ENCODE measurements at places on chromosomes 5 and 9.

DNA sequence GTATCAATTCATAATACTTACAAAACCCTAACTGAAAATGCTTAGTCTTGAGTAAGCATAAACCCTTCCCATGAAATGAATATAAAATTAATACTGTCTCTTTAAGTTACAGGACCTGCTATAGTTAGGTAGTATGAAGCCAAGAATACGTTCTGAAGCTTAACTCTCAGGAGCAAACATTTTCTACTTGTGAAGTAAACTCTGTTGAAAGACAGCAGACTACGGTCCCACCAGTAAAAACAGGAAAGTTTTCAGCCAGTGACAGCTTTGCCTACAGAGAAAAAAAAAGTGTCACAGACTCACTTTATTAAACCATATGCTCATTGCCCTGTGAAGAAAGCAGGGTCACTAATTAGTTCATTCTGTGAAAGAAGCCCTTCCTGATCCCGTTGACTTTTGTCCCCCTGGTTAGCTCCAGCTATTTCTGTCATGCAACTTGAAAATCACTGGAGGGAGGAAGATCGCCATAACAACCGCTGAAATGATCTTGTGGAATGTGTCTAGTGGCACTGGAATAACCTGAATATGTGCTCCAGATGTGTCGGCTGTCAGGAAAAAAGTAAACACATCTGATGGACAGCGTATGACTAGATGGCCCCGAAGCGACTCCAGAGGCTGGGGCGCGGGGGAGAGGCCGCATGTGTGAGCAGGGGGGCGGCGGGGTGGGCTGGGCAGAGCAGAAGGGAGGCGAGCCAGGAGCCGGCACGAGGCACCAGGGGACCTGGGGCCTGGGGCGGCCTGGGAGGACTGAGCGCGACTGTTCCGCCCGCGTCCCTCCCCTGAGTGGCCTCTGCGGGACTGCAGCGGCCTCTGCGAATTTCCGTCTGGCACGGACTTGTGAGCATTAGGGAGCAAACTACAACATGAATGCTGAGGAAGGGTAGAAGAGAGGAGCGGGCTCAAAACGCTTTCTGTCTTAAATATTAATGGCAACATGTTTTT is 41.9 kb downstream of the BNC2 start:
- DNase-seq, result peak; percentile 51

GRCh38 chr9:129500161-129500862 is 120.6 kb downstream of the C9orf50 start:
- no peak for DNase-seq

GRCh38 chr9:105083256-105083655 is 155.3 kb upstream of the ABCA1 start:
- DNase-seq, result no peak

DNA sequence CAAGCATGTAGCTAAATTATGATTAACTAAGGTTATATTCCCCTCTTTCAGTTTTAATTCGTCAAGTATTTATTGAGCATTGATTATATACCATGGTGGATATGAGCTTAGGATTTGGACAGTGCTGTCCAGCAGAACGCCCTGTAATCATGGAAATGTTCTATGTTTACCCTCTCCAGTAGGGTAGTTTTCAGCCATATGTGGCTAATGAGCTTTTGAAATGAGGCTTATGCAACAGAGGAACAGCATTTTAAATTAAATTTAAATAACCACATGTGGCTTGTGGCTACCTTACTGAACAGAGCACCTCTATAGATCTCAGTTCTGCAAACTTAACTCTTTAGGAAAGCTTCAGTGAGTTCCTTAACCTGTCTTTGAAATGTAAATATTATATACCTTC is 59.1 kb downstream of the JMY start:
- DNase-seq, result no peak

DNA sequence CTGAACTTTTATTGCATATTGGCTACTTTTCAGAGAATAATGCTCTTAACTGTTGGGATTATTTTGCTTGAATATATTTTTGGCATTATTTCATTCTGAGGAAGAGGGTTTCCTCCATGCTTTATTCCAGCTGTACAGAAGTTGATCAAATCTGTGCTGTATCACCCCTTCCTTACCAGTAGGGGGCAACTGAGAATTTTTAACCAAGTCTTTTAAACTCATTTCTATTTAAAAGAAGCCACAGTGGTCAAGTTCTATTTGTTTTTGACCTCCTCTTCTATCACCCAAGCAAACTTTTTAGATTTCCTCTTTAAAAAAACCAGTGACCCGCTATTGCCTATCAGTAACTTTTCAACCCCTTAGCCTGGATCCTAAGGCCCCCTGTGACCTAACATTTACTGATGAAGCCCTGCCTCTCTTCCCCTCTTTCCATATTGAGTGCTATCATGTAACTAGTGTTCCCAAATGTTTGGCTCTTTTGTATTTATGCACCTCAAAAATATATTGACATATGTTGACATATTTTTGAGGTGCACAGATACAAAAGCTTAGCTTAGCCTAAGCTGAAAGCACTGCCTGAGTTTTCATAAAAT is 80.6 kb downstream of the FBXO4 start:
- DNase-seq, result peak; percentile 62

DNA sequence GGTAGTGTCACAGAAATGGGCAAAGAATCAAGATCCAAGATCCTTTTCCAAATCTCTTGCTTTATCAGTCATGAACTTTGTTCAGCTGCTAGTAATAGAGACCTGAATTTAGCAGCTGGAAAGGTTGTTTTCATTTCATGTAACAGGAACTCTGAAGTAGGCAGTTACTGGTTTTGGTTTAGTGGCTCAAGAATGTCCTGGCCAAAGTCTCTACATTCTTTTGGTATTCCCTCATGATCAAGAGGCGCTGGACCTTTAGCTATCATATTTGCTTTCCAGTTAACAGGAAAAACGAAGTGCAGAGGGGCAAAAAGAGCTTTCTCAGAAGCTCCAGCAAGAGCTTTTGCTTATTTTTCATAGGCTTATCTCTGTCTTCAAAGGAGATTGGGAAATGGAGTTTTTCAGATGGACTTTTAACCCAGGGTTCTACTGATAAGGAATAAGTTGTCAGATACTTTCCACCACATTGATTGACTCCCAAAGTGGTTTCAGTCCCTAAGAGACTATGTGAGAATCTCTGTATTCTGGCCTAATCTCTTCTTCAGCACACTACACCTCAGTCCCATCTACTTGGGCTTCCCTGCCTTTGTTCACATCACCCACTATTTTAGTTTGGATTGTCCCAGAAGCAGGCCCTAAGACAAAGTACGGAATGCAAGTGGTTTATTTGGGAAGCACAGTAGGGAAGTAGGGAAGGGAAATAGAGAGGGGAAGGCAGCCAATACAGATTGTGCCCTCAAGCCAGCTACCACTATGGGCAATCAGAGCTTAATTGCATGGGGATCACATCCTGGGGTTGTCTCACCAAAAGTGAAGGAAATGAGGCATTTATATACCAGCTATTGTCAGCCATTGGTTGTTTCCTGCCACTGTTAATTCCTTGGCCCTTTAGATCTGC is 359.3 kb downstream of the LRRC70 start:
- peak; percentile 10 for DNase-seq

DNA sequence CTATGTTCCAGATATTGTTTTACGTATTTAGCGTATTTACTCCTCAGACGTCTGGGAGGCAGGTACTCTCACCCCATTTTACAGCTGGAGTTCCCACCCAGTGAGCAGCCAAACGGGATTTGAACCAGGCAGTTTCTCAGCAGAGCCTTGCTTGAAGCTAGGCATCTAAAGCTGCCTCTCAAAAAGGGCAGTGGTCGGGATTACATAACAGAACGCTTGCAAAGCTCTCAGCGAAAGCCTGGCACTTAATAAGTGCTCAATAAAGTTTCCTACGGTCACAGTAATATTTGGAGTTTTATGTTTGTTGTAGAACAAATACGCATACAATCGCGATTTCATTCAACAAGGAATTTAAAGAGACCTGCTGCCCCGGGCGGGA is 286 bp upstream of the BSPRY start:
- no peak for DNase-seq

DNA sequence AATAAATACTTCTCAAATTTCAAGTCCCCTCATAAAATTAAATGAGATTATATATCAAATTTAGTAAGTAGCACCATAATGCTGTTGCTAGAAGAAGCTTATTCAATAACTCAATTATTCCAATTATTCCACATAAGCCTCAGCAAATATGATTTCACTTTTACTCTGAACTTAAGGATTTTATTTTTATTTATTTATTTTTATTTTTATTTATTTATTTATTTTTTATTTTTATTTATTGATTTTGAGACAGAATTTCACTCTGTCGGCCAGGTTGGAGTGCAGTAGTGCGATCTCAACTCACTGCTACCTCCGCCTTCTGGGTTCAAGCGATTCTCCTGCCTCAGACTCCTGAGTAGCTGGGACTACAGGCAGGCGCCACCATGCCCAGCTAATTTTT is 1308.3 kb upstream of the CDH9 start:
- no peak for DNase-seq

DNA sequence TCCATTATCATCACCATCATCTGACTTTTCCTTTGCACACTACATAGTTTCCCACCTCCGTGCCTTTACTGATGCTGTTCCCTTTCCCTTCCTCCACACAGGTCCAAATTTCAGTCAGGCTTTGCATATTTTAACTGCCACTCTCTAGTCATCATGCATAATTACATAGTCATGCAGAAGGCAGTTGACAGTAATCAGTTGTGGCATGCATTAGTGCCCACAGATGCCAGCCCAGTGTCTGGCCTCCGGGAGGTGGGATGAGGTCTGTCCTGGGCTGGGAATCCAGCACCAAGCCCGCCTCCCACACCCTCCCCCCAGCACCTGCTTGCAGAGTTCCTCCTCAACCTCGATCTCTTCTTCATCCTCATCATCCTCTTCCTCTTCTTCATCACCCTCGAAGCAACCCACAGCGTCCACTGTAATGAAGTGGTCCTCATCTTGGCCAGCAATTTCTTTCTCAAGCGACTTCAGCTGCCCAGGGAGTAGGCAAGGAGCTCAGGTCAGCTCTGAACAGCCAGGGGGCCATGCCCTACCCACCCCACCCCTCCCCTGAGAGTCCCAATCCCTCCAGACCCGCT is 8.8 kb downstream of the BBLN start:
- DNase-seq, result no peak

DNA sequence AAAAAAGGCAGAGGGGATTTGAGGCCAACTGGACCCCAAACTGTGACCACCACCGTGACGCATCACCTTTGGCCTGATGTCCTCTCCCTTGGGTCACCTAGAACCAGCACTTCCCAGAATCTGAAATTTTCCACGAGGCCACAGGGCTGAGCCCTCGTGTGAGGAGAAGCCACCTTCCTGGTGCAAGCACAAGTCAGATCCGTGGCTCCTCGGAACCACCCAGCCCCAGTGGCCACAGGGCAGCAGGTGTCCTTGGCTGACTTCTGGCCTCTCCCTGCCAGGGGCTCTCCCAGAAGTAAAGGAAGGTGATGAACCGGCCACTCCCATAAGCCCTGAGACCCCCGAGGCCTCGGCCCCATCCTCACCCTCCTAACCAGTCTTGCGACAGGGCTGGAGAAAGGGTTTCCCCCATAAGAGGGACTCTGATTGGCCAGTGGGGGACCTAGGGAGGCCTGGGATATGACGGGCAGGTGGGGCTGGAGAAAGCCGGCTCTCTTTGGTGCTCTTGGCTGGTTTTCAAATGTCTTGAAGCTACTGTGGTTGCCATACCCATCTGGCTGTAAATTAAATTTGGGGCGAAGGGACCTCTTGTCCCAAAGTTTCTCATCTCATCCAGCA is 20.9 kb upstream of the HMCN2 start:
- DNase-seq, result no peak

- DNase-seq, result peak; percentile 68
Measured at GRCh38 chr5:174311531-174312269, 266.2 kb downstream of the NSG2 start.

GRCh38 chr9:107542411-107543157 is 53.0 kb upstream of the KLF4 start:
- no peak for DNase-seq

DNA sequence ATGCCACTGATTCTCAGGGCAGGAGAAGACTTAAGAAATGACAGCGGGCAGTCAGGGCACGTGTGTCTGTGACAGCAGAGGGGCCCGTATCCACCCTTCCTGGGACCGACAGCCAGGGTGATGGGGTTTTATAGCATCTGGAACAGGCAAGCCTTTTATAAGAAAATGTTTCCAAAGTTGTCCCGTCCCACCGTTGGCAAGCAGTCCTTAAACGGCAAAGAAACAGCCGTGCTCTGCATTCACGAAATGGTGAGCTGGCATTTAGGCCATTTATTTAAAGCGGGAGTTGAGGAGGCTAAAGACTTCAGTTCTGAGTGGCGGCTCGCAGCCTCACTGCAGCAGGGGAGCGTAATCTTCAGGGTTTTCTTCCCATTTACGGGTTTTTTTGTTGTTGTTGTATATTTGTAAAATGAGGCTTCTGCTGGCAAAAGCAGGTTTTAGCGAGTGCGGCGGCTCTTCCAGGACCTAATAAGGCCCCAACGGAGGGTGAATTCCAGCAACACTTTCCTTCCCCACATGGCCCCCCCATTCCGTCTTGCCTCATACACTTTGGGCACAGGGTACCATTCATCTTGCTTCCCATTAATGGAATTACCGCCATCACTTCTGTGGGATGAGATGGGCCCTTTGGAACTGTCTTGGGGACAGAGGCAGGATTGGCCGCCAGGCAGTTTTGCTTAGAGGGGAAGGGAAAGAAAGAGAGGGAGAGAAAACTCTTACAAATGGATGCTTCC is 15.8 kb downstream of the NEK6 start:
- DNase-seq, result no peak

DNA sequence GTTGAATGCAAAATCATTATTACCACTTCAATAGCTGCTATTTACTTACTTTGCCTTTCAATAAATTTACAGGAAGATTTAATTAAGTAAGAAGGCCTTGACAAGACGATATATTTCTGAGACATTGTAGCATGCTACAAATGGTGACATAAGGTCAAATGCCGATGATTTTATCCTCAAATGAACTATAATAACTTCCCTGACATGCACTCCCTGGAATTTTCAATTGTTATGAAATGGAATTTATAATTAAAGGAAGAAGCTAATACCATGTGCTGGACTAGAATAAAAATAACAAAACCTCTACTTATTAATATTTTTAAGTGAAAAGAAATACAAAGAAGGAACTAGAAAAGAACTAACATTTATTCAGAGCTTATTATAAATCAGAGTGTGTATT is 30.2 kb upstream of the ITGA1 start:
- DNase-seq, result no peak

GRCh38 chr5:107519900-107520354 is 150.8 kb downstream of the EFNA5 start:
- peak; percentile 64 for DNase-seq

DNA sequence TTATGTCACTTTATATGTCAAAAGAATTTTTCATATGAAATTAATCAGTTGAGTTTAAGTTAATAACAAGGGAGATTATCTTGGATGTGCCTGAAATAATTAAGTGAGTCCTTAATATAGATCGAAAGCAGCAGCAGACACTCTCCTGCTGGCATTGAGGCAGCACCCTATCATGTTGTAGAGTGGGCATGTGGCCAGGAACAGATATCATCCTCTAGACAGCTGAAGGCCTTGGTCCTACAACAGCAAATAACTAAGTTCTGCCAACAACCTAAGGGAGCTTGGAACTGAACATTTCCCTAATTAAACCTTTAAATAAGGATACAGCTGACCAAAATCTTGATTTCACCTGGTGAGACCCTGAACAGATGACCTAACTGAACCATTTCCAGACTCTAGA is 25.8 kb upstream of the UGT3A1 start:
- no peak for DNase-seq

Measured in PC-3 (cell line).